CD4-positive, CD25-positive, alpha-beta regulatory T cell (primary cell): ENCODE measurements at places on chromosomes 1 and 21.

- DNase-seq, result no peak
Measured at GRCh38 chr1:173478094-173478674, 1.0 kb downstream of the PRDX6 start.

DNA sequence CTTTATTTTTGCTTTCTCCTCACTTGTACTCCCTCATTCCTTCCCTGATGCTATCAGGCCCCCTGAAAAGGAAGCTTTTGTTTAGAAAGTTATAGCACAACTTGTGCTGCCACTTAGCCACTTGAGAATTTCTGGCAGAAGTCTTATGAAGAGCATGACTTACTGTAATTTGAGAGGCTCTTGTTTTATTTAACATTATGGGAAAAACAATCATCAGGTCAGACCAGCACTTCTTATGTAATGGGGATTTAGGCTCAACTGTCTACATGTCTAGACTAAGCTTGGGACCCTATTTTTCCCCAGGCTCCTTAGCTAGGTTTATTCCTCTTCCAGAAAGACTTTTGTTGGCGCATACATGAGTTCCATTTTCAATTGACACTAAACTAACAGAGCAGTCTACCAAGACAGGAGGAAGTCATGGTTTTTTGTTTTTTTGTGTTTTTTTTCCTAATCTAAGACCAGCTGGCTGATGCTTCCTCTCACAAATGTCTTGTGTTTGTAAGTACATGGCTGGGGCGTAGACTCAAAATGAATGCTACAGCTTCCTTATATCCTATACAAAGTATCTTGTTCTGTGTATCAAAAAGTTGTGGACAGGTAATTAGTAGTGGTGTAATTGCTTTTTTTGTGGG lies 31.5 kb downstream of the TNFSF4 start:
- no peak for DNase-seq

DNA sequence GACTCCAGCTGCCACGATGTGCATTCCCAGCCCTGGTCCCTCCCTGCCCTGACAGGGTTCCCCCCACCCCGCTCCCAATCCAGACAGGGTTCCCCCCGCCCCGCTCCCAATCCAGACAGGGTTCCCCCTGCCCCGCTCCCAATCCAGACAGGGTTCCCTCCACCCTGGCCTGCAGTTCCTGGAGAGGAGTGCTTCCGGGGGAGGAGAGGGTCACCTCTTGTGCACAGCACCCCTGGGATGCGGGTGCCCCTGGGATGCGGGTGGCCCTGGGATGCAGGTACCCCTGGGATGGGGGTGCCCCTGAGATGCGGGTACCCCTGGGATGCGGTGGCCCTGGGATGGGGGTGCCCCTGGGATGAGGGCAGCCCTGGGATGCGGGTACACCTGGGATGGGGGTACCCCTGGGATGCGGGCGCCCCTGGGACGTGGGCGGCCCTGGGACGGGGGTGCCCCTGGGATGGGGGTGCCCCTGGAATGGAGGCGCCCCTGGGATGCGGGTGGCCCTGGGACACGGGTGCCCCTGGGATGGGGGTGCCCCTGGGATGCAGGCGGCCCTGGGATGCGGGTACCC lies 36.7 kb upstream of the SLC19A1 start:
- no peak for DNase-seq

- DNase-seq, result no peak
Measured at GRCh38 chr1:78269591-78269990, 221.2 kb upstream of the PTGFR start.

- no peak for DNase-seq
Measured at GRCh38 chr1:86375688-86376087, 20.4 kb downstream of the ODF2L start.

GRCh38 chr21:18248171-18248570 lies 3.5 kb downstream of the CHODL start:
- DNase-seq, result no peak
